Left lung (tissue), 14 donors: ENCODE measurements at places on chromosomes 13 and 19. TPM values are rescaled to one million over a fixed set of nuclear protein-coding genes. Genes with fewer than 3 reads are reported as not detected.

The NKG7 gene
- 6.8 TPM for polyA plus RNA-seq

DNA sequence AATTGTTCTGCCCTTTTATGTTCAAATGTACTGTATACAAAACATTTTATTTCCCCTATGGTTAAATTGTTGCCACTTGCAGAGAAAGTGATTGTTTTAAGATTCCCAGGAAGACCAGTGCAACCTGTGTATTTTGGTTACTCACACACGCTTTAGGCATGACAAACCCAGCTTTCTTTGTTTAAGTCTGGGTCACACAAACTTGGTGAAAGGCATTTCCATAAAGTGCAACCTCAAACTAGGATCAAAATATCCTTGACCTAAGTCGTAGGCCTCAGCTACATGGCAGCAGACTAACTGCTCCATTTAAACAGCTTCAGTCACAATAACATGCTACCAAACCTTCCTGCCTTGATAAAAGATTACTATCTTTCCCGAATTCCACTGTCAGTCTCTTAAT lies 639.0 kb upstream of the PRR20A start:
- DNase-seq: no peak

- no peak for DNase-seq
Observed at GRCh38 chr13:40141859-40142555, 486.5 kb downstream of the COG6 start.

DNA sequence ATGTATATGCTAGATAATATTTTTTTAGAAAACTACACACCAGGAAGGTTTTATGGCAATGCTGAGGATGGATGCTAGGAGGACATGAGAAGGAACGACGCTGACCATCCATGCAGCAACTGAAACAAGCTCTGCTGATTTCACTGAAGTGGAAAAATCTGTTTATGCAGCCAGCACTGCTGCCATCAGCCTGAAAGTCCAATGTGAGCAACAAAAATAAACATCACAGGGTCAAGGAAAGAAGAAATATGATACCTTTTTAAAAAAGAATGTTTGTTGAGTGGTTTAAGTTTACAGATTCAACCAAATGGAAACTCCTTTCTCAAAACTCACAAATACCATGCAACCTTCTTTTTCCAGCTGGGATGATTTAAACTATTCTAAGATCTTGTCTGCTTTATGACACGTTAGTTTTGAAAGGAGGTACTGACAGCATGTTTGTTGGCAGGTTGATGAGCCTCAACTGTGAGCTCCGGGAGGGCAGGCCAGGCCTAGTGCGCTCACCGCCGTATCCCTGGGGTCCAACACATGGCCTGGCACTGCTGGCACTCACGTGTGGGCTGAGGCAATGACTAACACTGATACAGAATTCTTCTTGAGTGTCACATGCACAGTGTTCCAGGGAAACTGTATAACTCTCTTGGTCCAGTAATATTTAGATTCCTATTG lies 46.8 kb downstream of the LATS2 start:
- DNase-seq: no peak
